ENCODE measurements at places on chromosomes 2 and 18. TPM values are rescaled to one million over a fixed set of nuclear protein-coding genes. Genes with fewer than 3 reads are reported as not detected.

GRCh38 chr2:50346629-50347357, 685.1 kb downstream of the NRXN1 start:
- DNase-seq, result no peak

DNA sequence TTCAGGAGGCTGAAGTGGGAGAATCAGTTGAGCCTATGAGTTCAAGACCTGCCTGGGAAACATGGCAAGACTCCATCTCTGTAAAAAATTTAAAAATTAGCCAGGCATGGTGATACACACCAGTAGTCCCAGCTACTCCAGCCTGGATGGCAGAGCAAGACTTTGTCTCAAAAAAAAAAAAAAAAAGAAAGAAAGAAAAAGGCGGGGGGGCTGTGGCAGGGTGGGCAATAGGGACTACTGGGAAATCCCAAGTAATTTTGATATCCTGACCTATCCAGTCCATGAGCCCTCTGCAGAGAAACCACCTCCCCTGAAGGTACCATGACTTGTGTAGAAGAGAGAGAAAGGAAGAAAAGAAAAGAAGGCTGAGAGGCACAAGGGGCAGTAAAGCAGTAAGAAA, 45.3 kb downstream of the ALPK2 start:
- DNase-seq, result no peak

GRCh38 chr2:114022360-114023085, 132.6 kb downstream of the ACTR3 start:
- DNase-seq, result no peak

- DNase-seq, result no peak
Measured at GRCh38 chr2:141020346-141020745, 1110.5 kb downstream of the LRP1B start.

DNA sequence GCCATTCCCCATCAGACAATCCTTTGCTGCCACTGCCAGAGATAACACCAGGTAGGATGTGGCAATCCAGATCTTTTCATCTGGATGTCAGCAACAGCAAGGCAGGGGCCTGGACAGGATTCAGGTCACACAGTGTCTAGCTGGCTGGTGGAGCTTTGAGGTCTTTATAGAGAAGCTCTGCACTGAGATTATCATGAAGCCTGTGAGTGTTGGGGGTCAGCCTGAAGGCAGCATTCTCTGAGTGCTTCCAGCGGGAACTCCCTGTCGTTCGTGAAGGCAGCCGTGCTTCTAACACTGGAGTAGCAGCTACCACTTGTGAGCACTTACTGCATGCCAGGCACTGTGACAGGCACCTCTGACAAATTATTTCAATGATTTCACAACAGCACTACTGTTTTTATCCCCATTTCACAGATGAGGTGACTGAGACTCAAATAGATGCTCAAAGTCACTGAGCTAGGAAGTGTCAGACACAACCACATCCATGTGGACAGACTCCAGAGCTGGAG, 85.7 kb downstream of the SEMA4F start:
- no peak for DNase-seq

DNA sequence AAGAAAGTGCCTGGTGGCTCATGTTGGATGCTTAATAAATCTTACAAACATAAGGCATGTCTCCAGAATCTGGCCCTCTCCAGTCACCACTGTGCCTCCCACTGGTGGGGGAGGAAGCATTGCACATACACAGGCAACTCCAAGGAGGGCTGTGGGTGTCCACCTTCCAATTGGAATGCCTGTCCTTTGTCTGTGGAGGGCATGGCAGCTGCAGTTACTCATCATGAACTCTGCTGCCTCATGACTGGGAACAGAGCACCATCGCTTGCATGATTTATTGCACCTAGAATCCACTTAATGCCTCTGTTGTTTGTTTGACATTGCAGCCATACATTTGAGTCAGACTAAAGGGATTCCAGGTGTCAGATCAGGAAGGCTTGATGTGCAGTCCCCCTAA, 278.9 kb downstream of the PRKCE start:
- DNase-seq, result no peak

- DNase-seq, result no peak
Measured at GRCh38 chr18:66078925-66079800, 328.4 kb downstream of the CDH7 start.

- no peak for DNase-seq
Measured at GRCh38 chr2:219073413-219074129, 12.8 kb upstream of the IHH start.

GRCh38 chr18:48766487-48766886, 184.3 kb downstream of the SMAD7 start:
- no peak for DNase-seq

DNA sequence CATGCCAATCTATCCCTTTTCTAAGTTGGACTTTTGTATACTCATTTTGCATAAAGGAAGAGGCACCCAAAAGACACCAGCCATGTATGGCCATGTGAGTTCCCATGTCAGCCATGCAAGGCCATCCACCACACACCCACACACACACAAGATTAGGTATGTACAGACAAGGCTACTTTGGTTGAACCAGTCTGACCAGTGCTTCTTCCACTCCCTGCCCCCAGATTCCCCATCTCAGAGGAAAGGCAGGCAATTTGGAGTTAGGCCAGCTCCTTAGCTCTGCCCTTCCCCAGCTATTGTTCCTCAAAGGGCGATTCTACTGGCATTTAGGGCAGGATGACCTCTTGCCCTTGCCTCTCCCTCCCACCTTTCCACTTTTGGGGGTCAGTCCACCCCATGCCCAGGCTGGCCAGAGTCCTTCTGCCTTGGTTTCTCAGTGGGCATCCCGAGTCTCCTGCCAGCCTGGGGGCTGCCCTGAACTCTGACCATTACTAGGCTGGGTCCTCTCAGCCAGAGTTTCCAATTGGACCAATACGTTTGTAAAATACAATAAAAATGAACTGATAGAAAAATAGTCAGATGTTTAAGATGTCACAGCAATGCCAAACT, 101.1 kb downstream of the ZBTB7C start:
- DNase-seq, result no peak

DNA sequence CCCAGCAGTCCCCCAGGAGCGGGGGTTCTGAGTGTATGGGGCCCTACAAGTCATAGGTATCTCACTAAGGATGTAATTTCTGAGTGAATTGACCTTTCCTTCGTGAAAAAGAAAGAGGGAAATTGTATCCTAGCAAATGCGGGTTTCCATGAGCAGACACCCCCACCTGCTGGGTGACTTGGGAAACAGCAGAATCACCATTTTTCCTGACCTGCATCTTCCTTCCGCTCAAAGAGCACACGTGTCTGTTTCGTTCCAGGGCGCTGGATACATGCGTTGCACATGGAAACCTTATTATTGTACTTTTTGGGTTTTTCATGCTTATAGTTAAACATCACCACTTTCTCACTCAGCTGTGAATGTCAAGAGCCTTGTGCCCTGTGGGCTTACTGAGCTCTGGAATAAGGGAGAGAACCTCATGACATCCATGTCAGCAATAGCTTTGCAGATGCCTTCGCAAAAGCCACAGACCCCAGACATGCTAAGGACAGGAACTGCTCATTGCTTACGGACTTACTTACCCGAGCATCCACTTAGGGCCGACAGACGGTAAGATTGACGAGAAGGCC, 132.8 kb downstream of the TPO start:
- DNase-seq, result peak; percentile 30

DNA sequence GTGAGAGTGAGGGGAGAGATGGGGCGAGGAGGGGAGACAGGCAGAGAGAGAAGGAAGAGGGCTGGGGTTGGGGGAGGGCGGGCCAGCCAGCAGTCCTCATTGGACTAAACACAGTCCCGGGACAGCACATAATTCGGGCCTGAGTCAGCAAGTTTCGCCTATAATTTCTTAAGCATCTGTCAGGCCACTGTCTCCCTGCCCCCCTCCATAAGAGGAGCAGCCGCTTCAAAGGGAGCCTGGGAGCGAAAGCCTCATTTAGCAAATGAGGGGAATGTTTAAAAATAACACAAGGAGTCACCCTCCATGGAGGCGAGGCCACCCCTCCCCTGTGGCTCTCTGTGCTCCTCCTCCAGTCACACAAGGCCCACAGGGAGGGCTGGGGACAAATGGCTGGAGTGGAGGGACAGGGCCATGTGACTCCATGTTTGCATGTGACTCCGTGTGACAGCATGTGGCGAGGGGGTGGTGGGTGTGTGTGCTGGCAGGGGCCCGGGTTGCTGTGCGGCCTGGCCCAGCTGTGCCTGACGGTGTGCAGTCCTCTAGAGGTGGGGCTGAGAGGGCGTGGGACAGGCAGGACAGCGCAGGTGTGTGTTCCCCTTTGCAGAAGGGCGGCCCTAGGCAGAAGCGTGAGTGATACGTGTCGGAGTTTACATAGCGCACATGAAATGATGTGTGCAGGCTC, 162.4 kb downstream of the CELF4 start:
- peak; percentile 69 for DNase-seq

- no peak for DNase-seq
Measured at GRCh38 chr2:177171418-177171865, 41.2 kb upstream of the HNRNPA3 start.

- no peak for DNase-seq
Measured at GRCh38 chr18:136433-136832, 21.9 kb upstream of the USP14 start.

The RFX8 gene
- 2.7 TPM for total RNA-seq

The SERPINB12 gene
- not detected for total RNA-seq

The ACADL gene
- total RNA-seq, result 6.2 TPM

The POLR1B gene
- 18.9 TPM for total RNA-seq

The SPHKAP gene
- 21.7 TPM for total RNA-seq

The DGUOK gene
- 41.5 TPM for total RNA-seq

The WDR12 gene
- total RNA-seq, result 25.4 TPM
